ENCODE measurements at places on chromosomes 7 and 10.

GRCh38 chr10:28668363-28669226, 8.7 kb upstream of the BAMBI start:
- no peak for DNase-seq

GRCh38 chr10:48526011-48526821, 78.7 kb downstream of the ARHGAP22 start:
- DNase-seq = no peak

- DNase-seq = no peak
Observed at GRCh38 chr10:12709521-12709963, 292.0 kb downstream of the CCDC3 start.

DNA sequence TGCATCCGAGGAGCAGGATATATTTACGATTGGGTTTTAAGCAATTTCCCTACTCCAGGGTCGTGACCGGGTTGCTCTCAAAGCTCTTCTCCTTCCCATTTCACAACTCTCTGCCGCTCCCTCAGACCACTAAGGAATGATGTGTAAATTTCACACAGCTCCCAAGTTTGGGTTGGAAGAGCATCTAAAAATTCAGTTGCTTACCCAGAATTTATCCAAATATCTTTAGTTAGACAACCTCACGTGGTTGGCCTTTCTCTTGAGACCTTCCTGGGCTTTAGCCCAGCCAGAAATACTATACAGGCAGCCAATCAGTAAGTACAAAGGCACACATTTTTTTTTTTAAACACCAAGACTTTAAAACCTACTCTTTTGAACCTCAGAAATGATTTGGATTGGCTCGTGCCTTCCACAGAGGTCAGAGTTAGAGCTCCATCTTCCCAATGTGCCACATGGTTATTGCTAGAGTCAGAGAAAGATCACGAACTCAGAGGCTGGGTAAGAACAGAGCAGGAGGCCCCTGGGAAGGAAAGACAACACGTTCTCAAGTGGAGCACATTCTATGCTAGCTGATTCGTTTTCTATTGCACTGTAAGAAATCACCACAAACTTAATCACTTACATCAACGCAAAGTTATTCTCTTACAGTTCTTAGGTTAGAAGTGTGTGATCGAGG, 335.4 kb upstream of the MGMT start:
- no peak for DNase-seq

Measured in stimulated activated CD8-positive, alpha-beta memory T cell treated with anti-CD3 and anti-CD28 coated beads, Interleukin-15, amount 100 ng/mL, for 1 hour (primary cell).